ENCODE measurements at places on chromosomes 5 and 9.

DNA sequence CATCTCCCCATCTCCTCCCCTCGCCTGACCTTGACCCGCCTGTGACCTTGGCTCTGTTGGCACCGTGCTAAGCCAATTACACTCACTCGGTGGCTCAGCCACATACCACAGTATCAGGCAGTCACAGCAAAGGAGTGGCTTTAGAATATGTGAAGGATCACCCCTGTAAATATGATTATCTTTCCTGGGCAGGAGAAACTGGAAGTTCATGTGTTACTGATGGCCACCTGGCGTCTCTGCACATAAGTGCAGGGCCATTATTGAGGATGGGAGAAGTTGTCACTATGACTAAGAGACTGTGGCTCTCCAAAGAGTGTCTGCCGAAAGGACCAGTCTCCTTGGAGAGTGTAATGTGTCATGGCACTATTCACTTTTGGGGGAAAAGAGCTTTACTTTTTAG, 116.9 kb upstream of the S1PR3 start:
- no peak for DNase-seq

- peak; percentile 13 for DNase-seq
Measured at GRCh38 chr5:95900383-95900958, 61.2 kb downstream of the ELL2 start.

- DNase-seq = no peak
Measured at GRCh38 chr5:83270311-83270710, 193.0 kb downstream of the XRCC4 start.

DNA sequence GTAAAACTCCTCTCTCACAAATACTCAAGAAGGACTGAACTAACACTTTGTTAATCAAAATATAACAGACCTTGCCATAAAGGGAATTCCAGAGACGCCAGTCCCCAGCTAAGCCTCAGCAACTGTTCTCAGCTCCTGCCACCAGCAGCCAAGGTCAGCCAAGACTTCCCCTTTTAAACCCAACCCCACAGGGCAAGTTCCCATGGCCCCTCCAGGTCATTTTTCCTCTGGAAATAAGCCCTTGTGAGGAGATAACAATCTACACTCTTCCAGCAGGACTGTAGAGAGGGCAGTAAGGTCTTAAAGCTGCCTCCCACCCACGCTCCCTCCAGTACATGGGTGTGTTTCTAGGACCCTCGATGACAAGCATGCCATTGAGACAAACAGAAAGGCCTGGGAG, 78.3 kb downstream of the DPYSL3 start:
- DNase-seq = no peak

DNA sequence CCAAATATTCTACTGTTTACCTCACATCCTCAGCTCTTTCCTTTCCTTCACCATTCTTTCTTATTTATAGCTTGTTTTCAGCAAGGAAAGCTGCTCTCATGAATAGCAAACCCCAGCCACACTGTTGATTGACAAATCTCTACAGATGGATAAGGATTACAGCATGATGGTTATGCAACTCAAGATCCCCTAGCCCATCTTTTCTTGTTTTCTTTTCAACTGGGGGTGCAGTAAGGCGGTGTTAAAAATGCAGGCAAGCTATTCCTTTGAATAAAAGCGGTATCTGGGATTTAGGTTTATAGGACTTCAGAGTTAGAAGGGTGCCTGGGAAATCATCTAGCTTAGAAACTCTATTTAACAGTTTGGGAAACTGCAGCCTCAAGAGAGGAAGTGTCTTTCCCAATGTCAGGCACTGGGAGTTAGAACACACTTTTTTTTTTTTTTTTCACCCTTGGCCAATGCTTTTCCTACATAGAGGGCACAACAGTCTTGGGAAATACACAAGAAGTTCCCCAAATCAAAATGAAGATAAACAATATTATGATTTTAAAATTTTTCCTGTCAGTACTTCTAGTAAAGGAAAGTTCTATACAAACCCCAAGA, 2.6 kb downstream of the SPARC start:
- no peak for DNase-seq

DNA sequence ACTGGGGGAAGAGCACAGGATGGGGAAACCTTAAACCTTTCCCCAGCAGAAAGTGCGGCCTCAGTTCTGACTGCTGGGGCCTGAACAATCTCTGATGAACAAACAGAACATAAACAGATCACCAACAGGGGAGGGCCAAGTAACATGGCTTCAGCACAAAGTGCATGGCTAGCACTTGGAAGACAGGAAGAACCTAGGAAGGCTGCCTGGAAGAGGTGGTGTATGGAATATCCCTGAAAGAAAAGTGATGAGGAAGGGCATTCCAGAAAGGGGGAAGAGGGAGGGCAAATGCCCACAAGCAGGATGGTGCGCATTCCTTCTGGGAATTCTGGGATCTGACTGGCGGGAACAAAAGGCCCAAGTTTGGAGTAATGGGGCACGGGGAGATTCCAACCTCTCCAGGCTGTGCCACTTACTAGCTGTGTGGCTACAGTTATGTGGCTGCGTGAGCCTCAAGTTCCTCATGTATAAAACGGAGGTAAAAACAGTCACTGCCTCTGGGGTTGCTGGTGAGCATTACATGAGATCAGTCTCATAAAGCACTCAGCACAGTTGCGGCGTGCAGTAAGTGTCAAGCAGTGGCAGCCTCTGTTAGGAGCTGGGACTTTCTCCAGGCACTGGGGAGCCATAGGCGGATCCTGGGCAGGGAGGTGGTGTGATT, 1.6 kb downstream of the PDGFRB start:
- no peak for DNase-seq

DNA sequence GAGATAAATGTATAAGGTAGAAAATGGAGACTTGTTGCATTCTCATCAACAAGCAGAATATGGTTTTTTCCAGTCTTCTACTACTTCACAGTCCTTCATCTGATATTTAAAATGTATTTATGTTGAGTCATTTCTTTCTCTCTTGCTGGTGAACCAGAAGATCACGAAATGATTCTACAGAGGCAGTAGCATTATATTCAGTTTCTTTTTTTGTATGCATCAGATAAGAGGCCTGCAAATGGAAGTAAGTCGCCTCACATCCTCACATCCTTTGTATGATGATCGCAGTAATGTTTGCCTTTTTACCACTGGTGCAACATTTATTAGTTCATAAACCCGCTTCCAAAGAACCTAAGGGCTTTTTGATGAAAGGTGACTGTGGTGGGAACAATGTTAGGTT, 22.1 kb upstream of the IL13 start:
- no peak for DNase-seq

DNA sequence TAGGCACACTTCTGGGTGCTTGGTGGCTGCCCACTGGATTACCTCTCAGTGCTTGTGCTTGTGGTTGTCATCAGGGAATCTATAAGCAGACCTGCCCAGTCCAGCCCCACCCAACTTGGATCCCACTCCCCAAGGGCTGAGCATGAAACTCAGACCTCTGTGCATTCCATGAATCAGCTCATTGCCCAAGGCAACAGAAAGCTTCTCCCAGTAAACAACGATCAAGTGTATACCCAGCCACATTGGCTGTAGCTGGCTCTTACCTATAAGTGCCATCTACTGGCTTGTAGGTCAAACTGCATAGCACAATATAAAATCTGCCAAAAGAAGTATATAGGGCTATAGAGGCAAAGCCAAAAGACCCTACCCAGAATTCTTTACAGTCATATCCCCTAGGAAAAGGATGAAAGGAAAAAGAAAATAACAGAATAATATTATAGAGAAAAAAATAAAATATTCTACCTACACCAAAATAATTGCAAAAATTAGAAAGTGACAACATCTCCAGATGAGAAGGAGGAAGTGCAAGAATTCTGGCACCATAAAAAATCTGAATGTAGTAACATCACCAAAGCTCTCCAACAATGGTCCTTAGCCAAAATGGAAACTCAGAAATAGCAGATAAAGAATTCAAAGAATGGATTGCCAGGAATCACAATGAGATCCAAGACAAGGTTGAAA, 321.0 kb upstream of the TRPC7 start:
- DNase-seq = no peak

DNA sequence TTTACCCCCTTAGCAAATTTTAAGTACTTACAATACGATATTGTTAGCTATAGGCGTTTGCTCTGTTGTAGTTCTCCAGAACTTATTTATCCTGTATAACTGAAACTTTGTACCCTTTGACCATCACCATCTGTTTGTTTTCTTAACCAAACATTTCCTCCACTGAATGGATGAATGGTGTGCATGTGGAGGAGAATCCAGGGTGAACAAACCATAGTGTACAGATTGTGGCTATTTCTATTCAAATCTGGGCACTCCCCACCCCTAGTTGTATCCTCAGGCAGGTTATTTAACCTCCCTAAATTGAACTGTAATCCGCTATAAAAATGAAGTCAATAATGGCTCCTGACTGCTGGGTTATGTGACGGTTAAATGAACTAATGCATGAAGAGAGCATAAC, 21.4 kb upstream of the HAPLN1 start:
- no peak for DNase-seq

DNA sequence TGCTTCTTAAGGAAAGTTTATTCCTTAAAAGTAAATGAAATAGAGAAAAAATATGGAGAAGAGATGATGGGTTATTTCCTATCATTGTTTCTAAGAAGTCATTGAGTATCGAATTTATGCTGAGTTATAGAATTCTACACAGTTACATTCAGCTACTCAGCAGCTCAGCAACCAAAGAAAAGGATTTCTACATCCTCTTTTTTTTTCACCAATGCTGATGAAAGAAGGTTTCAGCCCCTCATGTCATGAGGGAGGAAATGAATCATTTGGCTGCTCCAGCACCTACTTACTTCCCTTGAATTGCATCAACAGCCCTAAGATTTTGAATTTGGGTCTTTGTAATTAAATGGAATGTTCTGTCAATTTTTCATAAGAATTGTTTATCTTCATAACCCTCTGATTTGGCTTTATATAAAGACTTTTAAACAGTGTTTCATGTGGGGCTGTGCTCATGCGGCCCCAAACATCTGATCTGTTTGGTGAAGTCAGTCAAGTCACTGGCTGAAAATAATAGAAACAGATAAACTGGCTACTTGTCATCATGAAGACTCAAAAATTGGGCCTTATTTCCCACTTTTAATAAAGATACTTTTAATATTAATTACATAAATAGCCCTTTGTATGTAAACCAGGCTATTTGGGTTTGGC, 18.5 kb upstream of the SNX2 start:
- DNase-seq = peak; percentile 31

GRCh38 chr5:39341896-39342295, 22.4 kb downstream of the C9 start:
- no peak for DNase-seq

- DNase-seq = no peak
Measured at GRCh38 chr9:30925635-30926034, 1458.8 kb upstream of the ACO1 start.

- DNase-seq = no peak
Measured at GRCh38 chr5:79512049-79512448, 1.9 kb downstream of the HOMER1 start.

GRCh38 chr9:18893046-18893445, 140.0 kb downstream of the SAXO1 start:
- DNase-seq = no peak

- no peak for DNase-seq
Measured at GRCh38 chr5:1808439-1808838, 7.2 kb downstream of the NDUFS6 start.

GRCh38 chr5:79111960-79112702, 522 bp downstream of the BHMT start:
- no peak for DNase-seq

DNA sequence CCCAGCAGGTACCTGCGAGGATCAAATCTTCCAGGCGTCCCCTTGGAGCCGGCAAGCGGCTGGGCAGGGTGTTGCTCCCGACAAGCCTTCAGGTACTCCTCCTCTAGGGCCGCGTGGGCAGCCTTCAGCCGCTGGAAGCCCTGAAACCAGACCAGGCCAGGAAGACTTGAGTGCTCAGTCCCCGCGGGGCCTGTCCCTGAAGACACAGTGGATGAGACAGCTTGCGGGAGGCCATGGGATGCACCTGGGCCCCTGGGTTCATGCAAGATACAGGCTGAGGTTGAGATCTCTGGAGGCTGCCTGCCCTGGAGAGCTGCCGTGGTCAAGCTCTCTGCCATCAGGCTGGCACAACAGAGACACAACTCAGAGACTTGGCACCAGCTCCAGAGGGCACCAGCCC, 25.4 kb downstream of the AKNA start:
- DNase-seq = no peak

DNA sequence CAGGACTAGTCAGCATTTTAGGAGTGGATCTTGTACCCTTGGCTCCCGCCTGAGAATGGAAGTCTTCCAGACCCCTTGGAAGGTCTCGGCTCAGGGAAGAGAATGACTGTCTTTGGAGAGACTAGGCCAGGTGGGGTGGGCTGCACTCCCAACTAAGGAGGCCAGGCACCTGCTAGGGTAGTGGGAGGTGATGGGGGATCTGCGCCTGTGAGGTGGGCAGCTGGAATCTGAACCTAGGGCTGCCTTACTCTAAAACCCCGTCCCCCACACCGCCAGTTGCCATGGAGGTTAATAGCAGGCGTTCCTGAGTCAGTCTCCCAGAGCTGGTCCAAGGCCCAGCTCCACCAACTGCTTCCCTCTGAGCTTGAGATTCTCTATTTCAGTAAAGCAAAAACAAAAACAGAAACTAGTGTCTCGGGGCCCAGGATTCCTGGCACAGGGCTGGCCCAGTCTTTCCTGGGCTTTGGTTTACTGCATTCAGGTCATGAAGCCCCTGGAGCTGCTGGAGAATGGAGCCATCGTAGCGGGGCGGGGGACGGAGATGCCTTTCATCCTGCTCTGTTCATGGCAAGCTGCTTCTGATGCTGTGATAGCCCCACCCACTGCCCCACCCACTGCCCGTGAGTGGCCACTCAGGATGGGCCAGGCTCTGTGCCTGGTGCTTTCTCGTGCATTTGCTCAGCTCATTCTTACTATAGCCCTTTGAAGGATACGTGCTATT, 57.5 kb downstream of the DAB2IP start:
- no peak for DNase-seq

GRCh38 chr9:127878652-127879390, 1.3 kb upstream of the AK1 start:
- no peak for DNase-seq

DNA sequence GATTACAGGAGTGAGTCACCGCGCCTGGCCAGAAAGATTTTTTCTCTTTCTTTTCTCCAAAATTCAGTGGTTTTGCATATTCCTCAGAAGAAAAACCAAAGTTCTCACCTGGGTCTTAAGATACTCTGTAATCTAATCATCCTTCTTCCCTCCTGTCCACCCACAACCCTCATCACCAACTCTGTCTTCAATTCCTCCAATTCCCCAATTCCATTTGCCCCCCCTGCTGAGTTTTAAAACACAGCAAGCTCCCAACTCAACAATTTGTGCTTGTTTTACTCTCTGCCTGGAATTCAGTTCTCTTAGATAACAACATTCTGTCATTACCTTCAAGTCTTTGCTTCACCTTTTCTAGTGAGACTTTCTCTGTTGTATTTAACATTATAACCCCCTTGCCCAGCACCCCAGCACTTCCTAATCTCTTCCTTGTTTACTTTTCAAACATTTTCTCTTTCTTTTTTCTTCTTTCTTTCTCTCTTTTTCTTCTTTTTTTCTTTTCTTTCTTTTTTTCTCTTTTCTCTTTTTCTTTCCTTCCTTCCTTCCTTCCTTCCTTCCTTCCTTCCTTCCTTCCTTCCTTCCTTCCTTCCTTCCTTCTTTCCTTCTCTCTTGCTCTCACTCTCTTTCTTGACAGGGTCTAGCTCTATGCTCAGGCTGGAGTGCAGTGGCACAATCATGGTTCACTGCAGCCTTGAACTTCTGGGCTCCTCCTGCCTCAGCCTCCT, 7.8 kb downstream of the TEX48 start:
- no peak for DNase-seq

- DNase-seq = no peak
Measured at GRCh38 chr5:1524799-1525623, 1.3 kb upstream of the LPCAT1 start.

Measured in BJ (cell line).